Fibroblast of gingiva (primary cell): ENCODE measurements at places on chromosomes 2 and 18.

DNA sequence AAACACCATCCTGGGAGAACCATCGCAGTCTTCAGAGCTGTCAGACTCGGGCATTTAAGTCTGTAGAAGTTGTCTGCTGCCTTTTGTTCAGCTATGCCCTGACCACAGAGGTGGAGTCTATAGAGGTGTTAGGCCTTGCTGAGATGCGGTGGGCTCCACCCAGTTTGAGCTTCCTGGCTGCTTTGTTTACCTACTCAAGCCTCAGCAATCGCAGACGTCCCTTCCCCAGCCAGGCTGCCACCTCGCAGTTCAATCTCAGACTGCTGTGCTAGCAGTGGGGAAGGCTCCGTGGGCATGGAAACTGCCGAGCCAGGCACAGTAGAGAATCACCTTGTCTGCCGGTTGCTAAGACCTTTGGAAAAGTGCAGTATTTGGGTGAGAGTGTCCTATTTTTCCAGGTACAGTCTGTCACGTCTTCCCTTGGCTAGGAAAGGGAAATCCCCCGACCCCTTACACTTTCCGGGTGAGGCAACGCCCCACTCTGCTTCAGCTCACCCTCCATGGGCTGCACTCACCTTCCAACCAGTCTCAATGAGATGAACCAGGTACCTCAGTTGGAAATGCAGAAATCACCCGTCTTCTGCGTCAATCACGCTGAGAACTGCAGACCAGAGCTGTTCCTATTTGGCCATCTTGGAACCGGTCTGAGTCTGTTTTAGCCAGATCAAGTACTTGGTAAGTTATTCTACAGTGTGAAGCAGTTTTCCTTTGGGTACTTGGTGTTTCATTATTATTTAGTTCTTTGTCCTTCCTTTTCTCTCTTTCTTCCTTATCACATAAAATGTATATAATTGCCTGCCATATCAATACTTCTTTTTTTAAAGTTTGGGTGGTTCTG is 71.5 kb downstream of the CDC42EP3 start:
- no peak for DNase-seq

GRCh38 chr18:70463085-70463484 is 174.2 kb downstream of the SOCS6 start:
- DNase-seq = no peak

- no peak for DNase-seq
Measured at GRCh38 chr2:19362094-19362754, 3.8 kb upstream of the OSR1 start.

DNA sequence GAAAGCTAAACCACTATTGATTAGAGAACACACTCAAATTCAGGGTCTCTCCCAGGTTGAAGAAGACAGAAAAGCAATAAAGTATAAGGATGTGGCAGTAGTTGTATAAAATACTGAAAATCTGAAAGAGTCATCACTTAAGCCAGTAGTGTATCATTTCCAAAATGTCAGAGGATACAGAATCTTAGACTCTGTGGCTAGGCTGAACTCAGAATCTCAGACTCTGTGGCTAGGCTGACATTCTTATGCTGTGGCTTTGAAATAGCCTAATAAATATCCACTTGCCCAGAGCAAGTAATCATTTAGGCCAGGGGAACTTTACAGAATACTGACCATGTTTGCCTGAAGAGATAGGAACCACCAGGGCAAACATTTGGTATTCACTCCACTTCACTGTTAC is 13.1 kb downstream of the MCFD2 start:
- DNase-seq = no peak
